ENCODE measurements at places on chromosomes 2 and 18.

DNA sequence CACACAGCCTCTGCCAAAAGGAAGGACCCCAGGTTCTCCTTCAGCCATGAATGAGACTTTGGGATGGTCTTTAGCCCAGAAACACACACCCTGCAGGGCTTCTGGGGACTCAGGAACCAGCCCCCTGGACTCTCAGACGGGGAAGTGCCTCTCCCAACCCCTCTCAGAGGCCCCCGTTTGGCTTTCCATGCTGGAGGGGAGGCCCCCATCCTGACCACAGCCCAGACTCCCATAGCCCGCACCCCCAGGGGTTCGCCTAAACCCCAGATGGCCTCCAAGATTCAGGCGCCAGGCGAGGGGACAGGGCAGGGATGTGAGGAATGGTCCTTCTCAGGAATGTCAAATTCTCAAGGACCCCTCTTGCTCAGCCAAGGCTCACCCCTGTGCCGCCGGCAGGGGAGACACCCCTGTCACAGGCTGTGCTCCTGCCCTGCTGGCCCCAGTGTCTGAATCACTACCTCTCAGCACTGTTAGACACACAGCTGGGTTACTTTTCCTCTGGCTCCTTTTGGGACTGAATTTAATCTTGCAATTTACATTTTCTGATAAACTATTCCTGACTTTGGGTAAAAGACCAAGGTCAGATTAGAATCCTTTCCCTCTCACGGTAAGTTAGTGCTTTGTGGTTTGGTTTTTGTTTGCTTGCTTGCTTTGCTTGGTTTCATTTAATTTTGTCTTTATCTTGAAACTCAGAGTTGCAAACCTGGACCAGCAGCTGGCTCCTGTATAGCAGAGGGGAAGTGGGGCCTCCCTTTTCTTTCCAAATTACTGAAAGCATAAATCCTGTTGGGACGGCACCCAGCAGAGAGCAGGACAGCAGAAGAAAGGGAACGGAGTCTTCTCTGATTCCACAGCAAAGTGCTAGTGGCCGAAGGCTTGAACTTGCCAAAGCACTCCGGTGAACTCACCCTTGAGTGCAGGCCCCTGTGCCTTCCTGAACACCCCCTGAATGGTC lies 198.9 kb upstream of the RAB6C start:
- DNase-seq, result no peak

GRCh38 chr2:234763002-234763873 lies 188.6 kb upstream of the SH3BP4 start:
- DNase-seq, result no peak

- DNase-seq, result no peak
Observed at GRCh38 chr2:21427606-21428005, 303.8 kb downstream of the TDRD15 start.

GRCh38 chr2:239548965-239549595 lies 148.3 kb upstream of the HDAC4 start:
- no peak for DNase-seq

- no peak for DNase-seq
Observed at GRCh38 chr18:34223893-34224422, 755 bp downstream of the NOL4 start.

DNA sequence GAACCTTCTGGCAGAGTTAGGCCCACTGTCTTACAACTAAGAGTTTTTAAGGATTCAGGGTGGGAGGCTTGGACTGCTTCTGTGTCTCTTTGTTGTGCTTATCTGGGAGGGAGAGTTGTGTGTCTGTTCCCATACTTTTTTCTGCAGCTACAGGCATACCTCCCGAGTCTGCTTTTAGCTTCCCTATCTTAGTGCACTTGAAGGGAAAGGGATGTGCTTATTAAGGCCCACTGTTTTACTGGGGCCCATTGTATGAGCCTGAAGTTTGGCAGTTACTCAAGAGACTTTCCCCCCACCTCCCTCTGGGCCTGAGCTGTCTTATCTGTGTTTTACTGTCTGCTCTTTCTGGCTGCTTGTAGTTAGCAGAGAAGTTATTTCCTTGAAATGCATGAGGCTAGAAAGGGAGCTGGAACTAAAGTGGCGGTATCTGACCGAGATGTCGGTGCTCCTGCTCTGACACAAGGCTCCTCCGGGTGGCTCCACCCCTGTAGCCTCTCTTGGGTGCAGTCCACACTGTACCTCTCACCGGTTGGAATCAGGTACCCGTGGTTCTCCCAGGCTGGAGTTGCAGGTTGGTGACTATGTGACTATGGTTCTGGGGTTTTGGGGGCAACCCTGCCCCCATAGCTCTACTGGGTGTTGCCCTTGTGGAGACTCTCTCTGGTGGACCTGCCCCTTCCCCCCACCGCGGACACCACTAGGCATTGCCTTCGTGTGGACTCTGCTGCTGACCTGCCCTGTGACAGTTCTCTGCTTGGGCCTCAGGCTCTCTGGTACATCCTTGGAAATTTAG lies 12.9 kb downstream of the UBR3 start:
- DNase-seq, result no peak

GRCh38 chr2:86790676-86791572 lies at the start of gene CD8A:
Gene CD8A, minus strand, starts transcription at chr2:86790913. Its CDS starts 88 bp downstream, at chr2:86790825.
- no peak for DNase-seq

DNA sequence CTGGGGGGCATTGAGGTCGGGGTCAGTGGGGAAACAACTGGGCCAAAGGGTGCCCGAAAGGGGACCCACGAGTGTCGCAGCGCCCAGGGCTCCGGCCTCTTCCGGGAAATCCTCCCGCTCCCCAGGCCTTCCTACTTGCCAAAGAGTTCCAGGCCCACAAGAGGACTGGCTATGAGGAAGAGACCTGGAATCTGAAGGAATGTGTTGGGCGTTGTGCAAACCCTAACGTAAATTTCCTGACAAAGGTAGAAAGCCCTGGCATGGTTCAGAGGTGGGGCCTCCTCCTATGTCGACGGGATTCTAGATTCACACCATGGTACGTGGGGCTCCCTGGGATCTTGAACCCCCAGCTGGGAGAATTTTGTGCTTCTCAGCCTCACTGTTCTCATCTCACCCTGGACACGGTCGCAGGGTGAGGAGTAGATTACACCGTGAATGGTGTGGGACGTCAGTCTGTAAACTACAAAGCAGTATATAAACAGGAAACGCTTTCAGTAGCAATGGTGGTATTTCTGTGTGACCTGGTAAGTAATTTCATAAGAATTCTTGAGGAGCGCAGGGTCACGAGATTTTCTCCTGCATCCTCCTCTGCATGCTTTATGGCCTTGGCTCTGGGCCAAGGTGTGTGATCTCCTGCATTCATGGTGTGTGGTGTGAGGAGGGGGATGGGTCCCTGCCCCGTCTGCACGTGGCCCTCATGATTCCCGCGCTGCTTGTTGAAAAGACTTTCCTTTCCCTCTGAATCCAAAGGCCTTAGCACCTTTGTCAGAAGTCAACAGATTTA lies 868 bp downstream of the HSBP1L1 start:
- no peak for DNase-seq

Data from activated T-cell treated with anti-CD3 and anti-CD28 coated beads for 24 hours (primary cell).